ENCODE measurements at places on chromosomes 5 and 9.

GRCh38 chr9:93937193-93937592, 18.0 kb downstream of the BARX1 start:
- DNase-seq = no peak

GRCh38 chr9:112140936-112141335, 34.2 kb downstream of the SUSD1 start:
- DNase-seq = no peak

DNA sequence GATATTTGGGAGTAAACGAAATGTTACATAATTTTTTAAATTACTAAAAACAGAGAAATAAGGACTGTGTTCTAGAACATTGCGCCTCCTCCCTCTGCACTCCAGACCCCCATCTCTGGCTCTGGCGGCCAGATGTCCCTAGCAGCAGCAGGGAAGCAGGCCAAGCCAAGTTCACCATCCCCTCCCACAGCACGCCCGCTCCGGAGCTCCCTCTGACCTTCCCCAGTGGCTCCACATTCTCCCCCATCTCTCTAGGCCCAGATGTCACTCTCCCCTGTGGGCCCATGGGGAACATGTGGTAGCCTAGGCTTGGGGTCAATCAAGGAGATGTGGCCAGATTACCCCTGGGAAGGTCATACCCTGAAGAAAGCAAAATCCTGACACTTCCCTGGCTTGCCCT, 6.3 kb upstream of the WNK2 start:
- DNase-seq = no peak

- DNase-seq = no peak
Observed at GRCh38 chr5:45623832-45624231, 72.3 kb downstream of the HCN1 start.

- no peak for DNase-seq
Observed at GRCh38 chr5:3671337-3671736, 75.7 kb downstream of the IRX1 start.

- no peak for DNase-seq
Observed at GRCh38 chr9:120464176-120464886, 115.6 kb downstream of the CDK5RAP2 start.

DNA sequence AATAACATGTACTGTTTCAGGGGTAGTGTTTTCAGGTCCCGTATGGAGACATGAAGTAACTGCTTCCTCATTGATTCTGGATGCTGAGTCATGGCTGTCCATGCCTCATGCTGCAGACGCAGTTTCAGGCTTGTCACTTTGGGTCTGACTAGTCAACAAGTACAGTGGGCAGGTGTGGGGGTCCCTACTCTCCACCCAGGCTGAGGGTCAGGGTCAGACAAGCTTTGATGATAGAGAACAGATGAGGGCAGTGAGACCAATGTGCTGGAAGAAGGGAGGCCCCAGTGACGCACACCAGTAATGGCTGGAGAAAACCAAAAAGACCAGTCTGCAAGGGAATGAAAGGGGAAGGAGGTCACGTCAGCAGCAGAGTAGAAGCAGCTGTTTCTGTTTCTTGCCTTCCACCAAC, 80.0 kb upstream of the NFIL3 start:
- no peak for DNase-seq

DNA sequence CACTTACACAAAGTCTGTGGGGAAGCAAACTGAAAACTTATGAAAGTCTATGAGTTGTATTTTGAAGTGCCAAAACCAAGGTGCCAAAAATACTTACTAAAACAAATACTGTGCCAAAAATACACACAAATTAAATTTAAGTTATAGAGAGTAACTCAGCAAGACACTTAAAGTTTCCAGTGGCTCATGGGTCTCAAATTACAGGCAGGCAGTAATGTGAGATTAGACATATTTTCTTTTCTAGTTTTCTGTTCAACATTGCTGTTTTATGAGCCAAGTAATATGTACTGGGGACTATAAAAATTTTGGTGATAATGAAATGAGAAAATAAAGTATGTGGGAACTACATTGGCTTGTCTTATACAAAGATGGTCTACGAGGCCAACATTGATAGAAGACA, 172.2 kb upstream of the SNX2 start:
- no peak for DNase-seq

- DNase-seq = no peak
Observed at GRCh38 chr5:96434201-96434645, 1.2 kb upstream of the PCSK1 start.

DNA sequence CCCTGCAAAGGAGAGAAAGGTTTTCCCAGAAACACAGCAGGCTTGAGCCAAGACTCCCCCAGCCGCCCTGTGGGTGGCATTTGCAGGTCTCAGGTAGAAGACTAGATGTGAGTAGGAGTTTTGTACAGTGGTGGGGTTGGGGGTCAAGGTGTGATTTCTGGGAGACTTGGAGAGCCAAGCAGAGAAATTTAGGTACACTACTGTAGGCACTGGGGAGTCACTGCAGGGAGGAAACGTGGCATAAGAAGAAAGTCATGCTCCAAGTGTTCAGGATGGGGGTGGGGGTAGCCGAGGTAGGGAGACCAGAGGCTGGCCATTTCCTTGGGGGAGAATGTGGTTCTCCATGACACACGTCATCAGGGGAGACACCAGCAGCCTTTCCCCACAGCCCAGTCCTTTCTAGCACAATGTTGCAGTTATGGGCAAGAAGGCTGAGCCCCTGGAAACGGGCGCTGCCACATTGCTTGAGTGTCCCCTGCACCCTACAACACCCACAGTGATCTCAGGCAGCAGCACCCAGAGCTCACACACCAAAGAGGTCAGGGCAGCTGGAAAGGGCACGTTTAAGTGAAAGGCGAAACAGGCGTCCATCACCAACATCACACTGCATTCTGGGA, 210.5 kb downstream of the FSTL4 start:
- DNase-seq = no peak

DNA sequence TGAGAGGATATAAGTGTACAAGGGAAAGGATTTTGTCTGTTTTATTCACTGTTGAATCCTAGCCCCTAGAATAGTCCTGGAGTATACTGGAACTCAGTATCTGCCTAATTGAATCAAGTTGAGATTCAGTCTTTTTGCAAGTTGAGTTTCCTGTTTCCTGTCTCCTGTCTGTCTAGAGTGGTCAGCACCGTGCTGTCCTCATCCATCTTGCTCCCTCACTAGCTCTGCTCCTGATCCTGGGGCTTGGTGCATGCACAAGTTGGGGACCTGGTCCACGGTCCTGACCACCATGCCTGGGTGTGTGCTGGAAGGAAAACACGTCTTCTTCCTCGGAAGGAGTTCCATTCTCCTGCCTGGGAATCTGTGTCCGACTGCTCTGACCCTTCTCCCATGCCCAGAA, 3.2 kb downstream of the IL5 start:
- no peak for DNase-seq

DNA sequence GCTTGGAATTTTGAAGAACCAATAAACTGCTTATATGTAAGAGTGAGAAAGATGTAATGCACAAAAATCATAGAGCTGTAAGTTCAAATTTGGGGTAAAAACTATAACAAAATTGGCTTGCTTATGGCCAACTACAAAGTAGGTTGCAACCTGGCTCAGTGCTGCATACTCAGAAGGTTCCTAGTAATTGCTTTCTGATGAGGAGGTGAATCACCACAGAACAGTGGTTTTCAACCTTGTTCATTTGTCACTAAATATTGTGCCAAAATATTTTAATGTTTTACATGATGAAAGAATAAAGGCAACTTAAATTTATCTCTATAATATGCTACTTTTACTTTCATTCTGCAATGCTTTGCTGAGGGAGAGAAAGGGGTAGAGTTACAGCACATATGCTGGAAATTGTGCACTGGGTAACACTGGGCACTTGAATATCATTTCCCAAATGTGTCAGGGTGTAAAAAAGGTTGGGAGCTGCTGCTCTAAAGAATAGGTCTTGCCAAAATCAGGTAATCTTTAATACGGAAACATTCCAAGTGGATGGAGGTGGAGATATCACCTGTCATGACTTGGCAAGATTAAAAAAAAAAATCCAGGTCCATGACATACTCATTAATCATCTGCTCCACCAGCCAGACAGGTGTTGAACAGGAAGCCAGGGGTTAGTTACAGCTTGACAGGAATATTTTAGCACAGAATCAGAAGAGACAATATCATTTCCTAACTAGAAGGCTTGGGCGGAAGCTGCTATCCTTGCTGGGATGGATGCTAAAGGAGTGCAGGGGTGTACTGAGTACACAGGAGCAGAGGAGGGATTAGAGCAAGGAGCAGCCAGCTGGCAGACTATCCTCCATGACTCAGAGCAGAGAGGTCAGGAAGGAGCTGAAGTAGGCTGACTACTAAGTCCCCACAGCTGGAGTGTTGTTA, 34.6 kb upstream of the CCL21 start:
- no peak for DNase-seq

DNA sequence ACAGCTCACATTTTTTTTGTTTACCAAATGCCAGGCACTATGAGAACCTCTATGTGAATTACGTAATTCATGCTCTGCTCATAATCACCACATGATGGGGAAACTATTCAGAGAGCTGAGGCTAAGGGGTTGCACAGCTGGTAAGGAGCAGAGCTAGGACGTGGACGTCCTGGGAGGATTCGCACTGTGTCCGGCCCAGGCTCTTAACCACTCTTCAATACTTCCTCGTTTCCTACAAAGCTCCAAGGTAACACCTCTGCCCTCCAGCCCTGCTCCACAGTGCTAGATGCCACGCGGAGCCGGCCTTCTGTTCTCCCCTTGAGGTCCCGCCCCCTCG, 8.7 kb downstream of the PHF19 start:
- no peak for DNase-seq

- DNase-seq = no peak
Observed at GRCh38 chr5:96031811-96032261, 70.2 kb upstream of the ELL2 start.

- DNase-seq = no peak
Observed at GRCh38 chr5:157496864-157497263, 36.9 kb downstream of the NIPAL4 start.
